ENCODE measurements at places on chromosomes 3 and 15.
A peak's percentile ranks its signal among the peaks of the same experiment; 100 is the strongest.

- DNase-seq = no peak
Observed at GRCh38 chr3:177772908-177773557, 575.8 kb upstream of the TBL1XR1 start.

DNA sequence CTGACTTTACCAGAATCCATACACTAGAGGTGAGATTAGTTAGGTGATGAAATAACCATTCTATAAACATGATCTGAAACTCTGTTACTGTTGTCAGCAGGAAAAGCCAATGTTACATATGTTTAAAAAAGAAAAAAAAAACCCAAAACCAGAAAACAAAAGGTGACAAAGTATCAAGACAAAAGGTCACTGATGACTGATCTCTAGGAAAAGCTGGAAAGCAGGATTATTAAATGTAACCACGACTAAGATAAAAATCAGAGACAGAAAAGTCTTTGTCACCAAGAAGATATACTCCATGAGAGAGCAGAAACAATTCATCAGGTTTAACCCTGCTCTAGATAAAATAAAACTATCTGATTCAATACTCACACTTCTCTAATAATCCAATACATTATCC lies 5.4 kb upstream of the SETD5 start:
- DNase-seq = no peak

DNA sequence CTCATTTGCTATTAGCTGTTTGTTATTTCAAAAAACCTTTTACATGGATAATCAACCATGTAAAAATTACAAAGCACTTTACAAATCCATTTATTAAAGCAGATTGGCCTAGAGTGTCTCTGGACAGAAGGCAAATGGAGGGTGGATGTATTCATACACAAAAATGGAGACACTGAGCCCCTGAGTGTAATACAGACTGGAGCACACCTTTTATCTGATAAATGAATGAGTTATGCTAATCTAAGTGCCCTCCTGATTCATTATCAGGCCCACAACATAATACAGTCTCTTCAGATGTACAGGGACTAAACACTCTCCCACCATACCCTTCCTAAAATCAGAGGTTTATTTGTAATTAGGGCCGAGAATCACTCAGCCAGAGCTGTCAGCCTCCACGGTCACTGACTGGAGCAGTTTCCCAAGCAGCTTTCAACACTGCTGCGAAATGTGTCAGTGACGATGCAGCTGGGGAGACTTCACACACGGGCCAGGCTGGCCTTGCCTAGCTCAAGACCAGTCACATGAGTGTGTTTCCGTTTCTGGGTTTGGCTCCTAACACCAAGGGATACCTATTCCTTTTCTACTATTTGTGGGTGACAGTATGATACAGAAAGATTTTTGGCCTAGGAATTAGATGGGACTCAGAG lies 271.8 kb downstream of the ZIC1 start:
- no peak for DNase-seq

DNA sequence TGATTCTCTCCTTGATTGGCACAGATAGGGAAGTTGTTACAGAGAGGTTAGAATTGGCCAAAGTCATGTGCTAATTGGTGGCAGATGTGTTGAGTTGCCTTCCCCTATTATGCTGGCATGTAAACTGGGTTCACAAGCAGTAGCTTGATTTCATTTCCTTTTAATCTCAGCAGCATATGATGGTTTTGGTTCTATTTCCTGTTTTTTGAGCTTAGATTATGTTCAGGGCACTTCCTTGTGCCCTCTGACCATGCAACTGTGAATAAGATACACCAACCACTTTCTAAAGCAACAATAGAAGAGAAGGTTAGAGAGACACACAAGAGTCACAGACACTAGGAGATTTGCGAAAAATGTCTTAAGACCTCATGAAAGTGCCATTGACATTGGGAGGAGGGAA lies 16.5 kb downstream of the HPS3 start:
- no peak for DNase-seq

- DNase-seq = no peak
Observed at GRCh38 chr3:113601240-113601639, 68.9 kb downstream of the SIDT1 start.

- DNase-seq = no peak
Observed at GRCh38 chr15:44096596-44096995, 98.5 kb downstream of the FRMD5 start.

DNA sequence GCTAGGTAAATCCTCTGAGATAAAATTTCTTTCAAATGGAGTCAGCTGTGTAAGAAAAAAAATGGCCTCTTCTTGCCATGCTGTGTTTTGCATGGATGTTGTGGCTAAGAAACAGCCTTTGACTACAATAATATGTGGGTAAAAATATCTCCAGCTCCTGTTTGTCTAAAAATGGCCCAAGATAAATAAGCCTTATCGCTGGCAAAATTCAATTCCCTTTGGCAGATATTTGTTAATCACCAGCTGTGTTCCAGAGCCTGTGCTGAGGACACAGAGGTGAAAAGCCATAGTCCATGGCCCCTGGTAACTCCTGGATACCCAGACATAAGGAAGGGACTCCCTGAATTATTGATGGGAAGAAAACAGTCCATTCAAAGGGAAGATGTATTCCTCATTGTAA lies 15.3 kb upstream of the RAMAC start:
- no peak for DNase-seq

DNA sequence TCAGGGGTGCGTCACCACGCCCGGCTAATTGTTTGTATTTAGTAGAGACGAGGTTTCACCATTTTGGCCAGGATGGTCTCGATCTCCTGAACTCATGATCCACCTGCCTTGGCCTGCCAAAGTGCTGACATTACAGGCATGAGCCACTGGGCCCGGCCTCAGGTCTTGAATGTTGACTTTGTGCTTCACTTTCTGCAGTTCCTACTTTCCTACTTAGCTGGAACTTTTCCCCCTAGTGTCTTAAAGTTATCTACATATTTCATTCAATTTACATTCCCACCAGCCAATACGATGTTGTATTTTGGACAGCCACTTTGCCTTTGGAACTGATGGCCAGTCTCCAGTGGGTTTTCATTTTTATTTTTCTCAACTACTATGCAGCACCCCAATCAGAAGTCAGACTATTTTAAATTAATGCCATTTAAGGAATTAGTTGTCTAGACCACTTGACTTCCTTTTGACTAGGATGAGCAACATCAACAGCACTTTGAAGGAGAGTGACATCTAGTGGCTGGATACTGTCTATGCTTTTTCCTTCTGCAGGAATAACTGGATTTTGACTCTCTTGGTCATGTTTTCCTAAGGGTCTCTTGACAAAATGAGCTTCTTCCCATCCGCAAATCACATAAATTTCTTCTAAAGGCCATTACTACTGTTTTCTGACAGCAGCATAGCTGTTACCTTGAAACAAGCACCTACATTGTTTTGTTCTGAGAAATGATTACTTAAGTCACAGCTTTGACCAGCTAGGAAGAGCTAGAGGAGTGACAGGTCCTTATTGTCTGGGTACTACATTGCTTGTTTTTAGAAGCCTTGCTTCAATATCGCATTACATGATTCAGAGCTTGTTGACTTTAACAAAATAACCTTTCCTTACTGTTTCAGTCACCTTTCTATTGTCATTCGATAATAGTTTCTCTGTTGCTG lies 140.2 kb downstream of the ITPR1 start:
- peak; percentile 29 for DNase-seq

DNA sequence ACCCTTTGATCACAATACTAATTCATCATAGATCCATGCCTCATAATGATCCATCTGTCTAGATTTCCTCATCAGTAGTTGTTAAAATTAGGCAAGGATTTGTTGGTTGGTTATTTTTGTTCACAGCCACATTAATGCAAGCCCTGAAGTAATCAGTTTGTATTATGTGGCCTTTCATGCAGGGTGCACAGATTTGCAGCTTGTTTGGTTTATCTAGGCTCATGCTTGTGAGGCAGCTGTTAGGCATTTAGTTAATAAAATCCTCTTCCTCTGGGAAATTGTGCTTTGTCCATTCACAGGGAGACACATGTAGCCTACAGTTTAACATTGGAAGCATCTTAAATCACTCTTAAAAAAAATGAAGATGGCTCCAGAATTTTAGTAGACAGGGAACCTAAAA lies 162.8 kb upstream of the ZNF385D start:
- no peak for DNase-seq

GRCh38 chr3:43223670-43224364 lies 62.5 kb upstream of the SNRK start:
- no peak for DNase-seq

- DNase-seq = no peak
Observed at GRCh38 chr3:47865192-47865591, 62.3 kb downstream of the DHX30 start.

- no peak for DNase-seq
Observed at GRCh38 chr3:11928381-11928780, 75.8 kb upstream of the SYN2 start.

DNA sequence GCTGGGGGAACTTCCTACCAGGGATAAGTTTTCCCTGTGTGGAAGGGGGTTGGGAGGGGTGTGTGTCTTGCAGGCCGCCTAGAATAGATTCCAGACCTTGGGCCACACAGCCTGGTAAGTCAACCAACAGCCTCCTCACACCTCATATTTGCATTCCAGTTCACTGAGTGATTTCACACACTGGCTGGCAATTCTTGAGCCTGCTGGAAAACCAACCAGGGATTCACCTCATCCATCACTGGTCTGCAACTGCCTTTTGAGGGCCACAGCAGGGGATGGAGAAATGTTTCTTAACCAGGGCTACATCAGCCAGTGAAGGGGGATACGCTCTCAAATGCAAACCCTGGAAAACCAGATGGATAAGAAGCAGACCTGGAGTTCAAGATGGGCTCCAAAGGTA lies 2.0 kb downstream of the FSTL1 start:
- DNase-seq = no peak

DNA sequence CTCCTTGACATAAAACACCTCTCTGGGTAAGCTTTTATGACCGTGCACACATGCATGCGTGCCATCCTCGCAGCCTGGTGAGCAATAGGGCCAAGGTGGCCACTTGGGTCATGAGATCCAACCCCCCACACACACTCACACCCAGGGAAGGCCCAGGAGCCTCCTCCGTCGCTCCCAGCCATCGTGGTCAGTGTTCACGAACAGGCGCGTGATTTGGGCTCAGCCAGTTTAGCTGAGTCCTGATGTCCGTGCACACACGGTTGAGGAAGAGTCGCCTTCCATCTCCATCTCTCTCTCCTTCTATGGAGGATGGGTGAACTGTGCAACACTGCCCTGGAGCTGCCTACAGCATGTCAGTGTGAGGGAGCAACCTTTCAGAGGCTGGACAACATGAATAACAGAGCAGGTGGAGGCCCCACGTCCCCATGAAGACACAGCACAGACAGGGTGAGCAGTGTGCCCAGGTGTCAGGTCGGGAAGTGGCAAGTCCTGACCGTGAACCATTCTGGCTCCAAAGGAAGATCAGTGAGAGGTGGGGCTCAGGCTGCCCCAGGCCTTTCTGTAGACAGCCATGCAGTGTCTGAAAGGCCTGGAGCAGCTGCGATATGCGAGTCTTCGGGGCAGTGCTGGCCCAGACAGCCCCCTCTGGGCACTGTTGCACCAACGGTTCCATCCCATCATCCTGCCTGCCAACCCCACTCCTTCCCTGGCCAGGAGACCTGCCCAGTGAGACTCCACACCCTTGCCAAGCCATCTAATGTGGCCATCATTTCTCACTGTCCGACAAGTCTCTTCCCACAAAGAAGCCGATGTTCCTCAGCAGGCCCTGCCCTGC lies 253.4 kb downstream of the OCA2 start:
- no peak for DNase-seq

GRCh38 chr3:61460636-61461035 lies 100.7 kb upstream of the PTPRG start:
- DNase-seq = no peak

- DNase-seq = no peak
Observed at GRCh38 chr15:29039466-29040369, 153.9 kb downstream of the APBA2 start.

DNA sequence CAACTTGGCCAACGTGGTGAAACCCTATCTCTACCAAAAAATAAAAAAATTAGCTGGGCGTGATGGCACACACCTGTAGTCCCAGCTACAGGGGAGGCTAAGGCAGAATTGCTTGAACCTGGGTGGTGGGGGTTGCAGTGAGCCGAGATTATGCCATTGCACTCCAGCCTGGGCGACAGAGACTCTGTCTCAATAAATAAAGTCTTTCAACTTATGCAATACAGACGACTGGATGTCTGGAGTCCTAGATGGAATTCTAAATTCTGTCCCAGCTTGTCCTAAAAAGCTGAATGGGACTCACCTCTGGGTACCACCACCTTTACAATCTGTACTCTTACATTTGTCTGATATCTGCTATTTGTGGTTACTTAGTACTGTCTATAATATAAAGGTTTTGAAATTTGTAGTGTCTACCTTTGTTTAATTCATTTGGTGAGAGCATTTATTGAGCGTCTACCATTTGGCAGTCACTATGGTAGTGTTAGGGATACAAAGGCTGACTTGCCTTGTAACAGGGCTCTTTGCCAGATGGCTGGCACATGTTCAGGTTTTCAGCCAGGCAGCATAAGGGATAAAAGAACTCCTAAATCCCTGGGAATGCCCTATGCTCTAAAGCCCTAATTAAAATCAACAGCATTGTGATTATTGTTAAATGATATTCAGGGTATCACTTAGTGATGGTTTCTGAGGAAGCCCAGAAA lies 7.2 kb upstream of the ZNF609 start:
- DNase-seq = no peak

DNA sequence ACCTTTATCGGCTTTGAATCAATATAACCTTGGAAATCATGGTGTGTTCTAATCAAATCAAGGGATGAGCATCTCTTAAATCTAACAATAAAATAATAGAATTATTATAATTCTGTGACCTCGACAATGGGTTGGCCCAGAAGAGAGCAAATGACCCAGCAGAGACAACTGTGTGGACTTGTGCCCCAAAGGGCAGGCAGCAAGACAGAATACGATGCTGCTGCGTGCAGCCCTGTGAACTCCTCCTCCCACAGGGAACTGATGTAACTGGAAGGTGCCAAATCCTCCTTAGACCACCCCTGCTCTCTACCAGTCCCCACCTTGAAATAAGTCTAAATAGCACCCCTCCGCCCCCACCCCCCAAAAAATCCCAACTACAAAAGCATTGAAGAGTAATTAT lies 50.7 kb upstream of the ACAN start:
- DNase-seq = no peak

GRCh38 chr3:36959821-36960220 lies 15.0 kb upstream of the TRANK1 start:
- no peak for DNase-seq

- no peak for DNase-seq
Observed at GRCh38 chr3:13069495-13069894, 3.7 kb downstream of the IQSEC1 start.

DNA sequence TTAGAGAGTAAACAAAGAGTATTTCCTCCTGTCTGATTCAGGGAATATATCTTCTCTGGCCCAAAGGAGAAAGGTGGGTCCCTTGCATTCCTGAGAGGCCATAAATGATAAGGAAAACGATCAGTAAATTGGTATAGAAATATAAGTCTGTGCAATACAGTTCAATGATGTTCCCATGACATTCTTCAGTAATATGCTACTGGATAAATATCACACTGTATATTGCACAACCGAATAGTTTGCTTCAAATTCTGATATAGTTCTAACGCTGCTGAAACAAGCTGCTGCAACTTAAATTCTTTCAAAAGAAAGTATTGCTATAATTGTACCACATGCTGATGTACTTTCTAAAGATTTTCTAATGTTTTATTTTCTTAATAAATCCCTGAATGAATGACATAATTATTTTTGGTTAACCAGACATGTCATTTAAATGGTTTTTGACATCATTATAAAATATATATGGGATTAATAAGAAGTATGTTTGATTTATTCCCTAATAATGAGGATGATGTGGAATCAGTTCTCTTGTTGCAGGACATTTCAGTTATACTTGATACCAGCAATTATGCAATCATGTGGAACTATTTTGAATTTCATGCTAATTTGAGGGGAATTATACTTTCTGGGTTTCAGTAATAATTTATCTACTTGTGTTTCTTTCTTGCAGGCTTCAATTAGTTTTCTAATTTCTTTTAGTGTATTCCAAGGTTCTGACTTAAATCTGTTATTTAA lies 44.9 kb downstream of the FGF7 start:
- no peak for DNase-seq
